ENCODE measurements at places on chromosomes 12 and 14.

- DNase-seq, result no peak
Measured at GRCh38 chr12:22196236-22196635, 138.3 kb downstream of the ST8SIA1 start.

DNA sequence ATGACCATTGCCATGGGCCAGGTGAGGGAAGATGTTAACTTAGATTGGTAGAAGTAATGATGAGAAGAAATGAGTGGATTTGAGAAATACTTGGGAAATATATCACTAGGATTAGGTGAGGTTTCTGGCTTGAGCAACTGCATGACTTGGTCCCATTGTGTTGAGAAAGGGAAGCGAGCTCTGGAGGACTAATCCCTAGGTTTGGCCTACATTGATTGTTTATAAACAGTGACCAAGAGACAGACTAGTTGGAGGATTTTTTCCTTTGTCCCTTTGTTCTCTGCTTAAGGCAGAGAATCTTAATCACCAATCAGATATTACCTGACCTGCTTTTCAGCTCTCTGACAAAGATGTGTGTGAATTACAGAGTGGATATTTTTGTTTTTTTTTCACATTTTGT is 100.5 kb downstream of the AEBP2 start:
- no peak for DNase-seq

DNA sequence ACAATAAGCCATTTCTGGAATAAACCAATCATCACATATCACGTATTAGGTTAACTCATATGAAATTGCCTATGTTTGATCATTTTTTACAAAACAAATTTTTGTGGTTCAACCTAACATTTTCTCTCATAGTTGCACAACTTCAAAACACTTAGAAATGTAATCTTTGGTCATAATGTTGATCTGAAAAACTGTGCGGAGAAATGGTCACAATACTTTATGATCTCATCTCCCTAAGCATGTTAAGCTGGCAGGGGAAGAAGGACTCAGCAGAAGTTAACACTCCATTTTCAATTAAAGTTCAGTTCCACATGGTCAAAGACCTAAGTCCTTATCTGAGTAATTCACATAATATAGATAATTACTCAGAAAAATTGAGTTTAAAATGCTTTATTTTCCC is 194.8 kb downstream of the CAPZA3 start:
- no peak for DNase-seq

- no peak for DNase-seq
Measured at GRCh38 chr12:3531496-3531895, 40.5 kb downstream of the PRMT8 start.

- DNase-seq, result no peak
Measured at GRCh38 chr14:64673748-64674147, 30.5 kb upstream of the PLEKHG3 start.

- no peak for DNase-seq
Measured at GRCh38 chr12:96878704-96879103, 28.4 kb upstream of the NEDD1 start.

GRCh38 chr14:76456200-76456599 is 80.3 kb downstream of the ESRRB start:
- peak; percentile 29 for DNase-seq

GRCh38 chr12:124733086-124733485 is 130.6 kb downstream of the SCARB1 start:
- no peak for DNase-seq

- DNase-seq, result no peak
Measured at GRCh38 chr14:51473808-51474565, 177.7 kb upstream of the FRMD6 start.

- DNase-seq, result no peak
Measured at GRCh38 chr12:45615268-45615667, 114.2 kb upstream of the ARID2 start.

- no peak for DNase-seq
Measured at GRCh38 chr14:68603533-68604360, 189.1 kb downstream of the ZFP36L1 start.

DNA sequence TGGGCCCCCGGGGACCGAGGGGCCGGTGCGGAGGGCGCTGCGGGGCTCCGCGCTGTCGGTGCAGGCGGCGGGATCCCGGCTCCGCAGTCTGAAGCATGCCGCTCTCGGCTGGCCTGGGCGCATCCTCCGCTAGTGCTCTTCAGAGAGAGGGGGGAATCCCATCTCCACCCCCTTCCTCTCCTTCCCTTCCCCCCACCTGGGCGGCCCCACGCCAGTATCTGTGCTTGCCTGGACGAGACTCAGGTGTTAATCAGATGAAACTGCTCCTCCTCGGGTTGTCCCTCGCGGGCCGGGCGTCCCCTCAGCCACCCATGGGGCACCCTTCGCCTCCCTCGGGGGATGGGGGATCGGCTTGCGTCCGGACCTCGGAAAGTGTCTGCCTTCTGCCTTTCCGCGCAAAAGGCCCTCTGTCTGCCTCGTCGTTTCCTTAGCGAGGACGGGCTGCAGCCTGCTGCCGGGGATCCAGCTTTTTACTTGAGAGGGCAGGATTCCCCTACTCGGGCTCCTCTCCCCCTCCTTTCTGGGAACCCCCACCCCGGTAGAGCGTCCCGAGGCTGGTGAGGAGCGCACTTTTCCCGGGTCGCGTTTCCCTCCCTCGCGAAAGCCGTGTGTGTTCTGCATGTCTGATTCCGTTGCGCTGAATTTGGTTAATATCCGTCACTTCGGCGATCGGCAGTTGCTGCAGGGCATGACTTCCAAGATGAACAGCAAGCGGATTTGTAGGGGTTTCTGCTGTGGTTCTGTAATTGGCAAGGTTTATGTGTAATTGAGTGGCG is 1.1 kb downstream of the GPHN start:
- peak; percentile 42 for DNase-seq

- no peak for DNase-seq
Measured at GRCh38 chr14:47763188-47763854, 87.9 kb upstream of the MDGA2 start.

- DNase-seq, result no peak
Measured at GRCh38 chr14:21534576-21534975, 8.4 kb upstream of the SALL2 start.

- no peak for DNase-seq
Measured at GRCh38 chr12:89349814-89350213, 2.5 kb downstream of the DUSP6 start.

DNA sequence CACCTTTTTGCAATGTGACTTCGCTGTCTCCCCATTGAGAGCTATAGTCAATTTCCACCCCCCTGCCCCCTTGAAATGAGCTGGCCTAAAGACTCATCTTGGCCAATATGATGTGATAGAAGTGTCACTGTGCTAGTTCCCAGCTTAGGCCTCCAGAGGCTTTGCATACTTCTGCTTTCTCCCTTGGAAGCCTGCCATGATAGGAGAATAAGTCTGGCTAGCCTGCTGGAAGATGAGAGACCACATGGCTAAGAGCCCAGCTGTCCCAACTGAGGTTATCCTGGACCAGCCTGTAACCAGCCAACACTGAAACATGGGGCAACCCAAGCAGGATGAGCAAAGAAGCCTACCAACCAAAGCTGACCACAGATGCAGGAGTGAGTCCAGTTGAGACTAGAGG is 196.9 kb downstream of the GRIN2B start:
- DNase-seq, result no peak

DNA sequence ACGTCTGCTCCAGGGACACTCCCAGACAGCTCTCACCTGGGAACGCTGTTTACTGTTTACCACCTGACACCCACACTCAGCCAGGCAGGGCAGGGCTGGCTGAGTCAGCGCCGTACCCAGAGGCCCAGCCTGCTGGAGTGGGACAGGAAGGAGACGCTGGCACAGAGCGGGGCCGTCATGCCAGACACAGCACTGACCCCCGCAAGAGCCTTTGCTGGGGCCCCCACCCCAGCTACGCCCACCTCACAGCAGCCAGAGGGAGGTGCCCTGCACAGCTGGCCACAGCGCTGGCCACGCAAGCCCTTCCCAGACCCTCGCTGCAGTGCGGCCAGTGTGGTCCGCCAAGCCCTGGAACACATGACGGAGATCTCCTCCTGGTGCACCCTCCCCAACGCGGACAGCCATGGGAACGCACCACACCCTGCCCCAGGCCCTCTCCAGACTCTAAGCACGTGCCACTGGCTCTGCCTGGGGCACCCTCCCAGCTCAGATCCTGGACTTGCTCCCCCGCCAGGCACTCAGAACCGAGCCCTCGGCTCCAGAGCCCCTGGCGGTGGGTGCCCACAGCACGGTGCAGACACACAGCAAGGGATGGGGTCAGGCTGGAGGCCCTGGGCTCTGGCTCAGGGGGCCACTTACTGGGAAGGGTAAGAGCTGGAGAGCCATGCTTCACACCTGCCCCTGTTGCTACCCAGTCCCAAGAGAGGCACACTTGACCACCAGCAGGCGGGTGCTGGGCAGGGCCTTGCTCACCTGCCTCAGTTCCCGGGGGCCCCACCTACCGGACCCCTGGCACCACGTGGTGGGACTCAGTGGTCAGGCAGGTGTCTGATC is 5.7 kb downstream of the AHNAK2 start:
- DNase-seq, result no peak

GRCh38 chr12:645563-646071 is 17.6 kb downstream of the NINJ2 start:
- DNase-seq, result no peak

- no peak for DNase-seq
Measured at GRCh38 chr14:20277409-20277808, 28.3 kb downstream of the TTC5 start.

DNA sequence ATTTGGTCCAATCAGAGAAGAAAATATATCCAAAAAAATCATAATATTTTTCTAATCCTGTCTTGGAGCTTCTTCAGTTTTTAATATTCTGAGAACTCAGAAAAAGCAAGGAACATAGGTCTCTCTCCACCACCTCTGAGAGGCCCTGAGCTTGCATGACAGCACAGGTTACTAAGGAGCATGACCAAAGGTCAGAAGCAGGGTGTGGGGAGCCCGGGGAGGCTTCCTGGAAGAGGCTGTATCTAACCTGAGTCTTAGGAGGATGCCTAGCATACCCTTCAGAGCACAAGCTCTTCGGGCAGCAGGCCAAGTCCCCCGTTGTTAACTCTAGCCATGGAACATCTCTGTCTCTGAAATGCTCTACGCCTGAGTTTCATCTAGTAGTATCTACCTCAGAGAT is 15.7 kb upstream of the STON2 start:
- DNase-seq, result no peak

- DNase-seq, result no peak
Measured at GRCh38 chr12:22083167-22083566, 37.1 kb downstream of the CMAS start.

DNA sequence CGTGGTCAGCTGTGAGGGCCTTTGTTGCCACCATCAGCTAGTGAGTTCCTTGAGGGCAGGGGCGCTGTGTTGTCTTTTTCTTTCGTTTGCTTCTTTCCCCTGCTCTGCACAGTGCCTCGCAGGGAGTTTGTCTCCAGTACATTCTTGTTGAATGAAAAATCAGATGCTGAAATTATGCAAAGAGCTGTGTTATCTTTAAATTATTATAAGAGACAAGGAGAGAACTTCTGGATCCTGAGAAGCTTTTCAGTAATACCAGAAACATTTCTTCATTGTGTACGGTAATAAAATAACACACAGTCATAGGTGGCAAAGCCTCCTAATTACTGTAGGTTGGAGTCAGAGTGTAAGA is 14.9 kb downstream of the EML1 start:
- no peak for DNase-seq

GRCh38 chr12:124026755-124027745 is 54.0 kb downstream of the ZNF664 start:
- no peak for DNase-seq

DNA sequence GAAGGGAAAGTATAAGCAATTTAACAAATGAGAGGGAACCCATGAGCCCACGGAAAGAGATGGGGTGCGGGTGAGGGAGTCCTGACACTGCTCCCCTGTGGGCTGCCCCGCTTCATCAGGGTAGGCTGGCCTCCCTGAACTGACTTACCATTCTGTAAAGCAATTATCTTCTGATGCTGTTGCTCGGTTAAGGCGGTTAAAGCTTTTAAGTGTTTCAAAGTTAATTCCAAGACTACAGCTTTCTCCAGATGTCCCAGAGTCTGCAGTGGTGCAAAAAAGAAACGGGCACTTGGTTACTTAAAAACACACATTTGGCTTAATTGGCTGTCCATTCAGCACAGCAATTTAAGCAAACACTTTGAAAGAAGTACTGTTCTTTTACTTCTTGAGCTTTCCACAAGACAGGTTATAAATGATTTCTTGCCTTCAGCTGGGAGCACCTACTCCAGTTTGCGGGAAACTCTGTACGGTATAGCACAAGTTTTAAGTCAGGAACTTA is 1.3 kb downstream of the BHLHE41 start:
- no peak for DNase-seq

DNA sequence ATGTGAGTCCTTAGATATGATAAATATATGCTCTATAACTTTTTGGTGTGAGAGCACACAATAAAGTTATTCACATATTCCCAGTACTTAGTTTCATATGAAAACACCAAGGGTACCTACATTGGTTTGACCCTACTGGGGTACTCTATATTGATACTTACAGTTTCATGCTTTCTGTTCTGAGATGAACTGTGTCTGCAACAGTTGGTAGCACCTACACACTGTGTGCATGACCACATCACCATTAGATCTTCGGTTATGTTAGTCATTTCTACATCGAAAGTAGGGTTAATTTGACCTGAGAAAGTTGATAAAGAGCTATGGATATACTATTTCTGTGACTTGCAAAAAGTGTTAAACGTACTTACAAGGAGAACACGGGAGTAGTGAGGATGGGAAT is 337.2 kb downstream of the NPAS3 start:
- DNase-seq, result no peak

DNA sequence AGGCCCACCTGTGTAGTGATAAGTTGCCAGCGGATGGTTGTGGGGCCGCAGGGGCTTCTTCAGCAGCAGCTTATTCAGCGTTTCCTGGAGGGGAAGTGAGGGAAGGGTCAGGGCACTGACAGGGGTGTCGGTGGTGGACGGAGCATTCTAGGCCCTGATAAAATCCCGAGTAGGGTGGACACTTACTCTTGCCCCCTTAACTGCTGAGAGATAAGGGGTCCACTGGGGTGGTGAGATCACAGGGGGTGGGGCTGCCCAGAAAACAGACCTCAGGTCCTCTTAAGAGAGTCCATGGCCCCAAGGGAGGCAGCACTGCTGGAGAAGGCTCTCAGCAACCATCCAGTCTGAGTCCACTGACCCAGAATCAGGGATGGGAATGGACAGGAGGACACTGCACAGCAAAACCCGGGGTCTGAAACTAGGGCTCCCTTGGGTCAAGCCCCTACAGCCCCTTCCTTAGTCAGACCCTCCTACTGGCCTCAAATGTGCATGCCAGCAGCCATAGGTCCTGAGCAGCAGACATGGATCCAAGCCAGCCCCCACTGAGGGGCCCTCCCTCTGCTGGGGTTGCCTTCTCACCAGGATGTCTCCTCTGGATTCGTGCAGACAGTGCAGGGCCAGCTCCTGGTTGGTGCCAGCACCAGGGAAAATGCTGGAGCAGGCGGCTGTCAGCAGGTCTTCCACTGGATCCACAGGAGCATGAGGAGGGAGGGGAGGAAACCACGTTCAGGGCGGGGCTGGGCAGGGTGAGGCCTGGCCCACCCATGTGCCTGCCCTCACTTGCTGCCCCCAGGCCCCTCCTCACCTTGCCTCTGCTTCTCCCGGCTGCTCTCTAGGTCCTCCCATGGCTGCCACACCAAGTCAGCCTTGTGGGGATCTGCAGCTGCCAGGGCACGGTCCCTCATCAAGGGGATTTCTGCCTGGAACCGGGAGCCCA is 12.1 kb upstream of the PNMA1 start:
- DNase-seq, result peak; percentile 4

- no peak for DNase-seq
Measured at GRCh38 chr14:76090616-76091391, 60.9 kb upstream of the GPATCH2L start.

Measured in GM12892 (cell line).